ENCODE measurements at places on chromosomes 1 and 21.
A peak's percentile ranks its signal among the peaks of the same experiment; 100 is the strongest.

- no peak for DNase-seq
These were observed 22.5 kb upstream of the RHBDL2 start for GRCh38 chr1:38964140-38964548.

DNA sequence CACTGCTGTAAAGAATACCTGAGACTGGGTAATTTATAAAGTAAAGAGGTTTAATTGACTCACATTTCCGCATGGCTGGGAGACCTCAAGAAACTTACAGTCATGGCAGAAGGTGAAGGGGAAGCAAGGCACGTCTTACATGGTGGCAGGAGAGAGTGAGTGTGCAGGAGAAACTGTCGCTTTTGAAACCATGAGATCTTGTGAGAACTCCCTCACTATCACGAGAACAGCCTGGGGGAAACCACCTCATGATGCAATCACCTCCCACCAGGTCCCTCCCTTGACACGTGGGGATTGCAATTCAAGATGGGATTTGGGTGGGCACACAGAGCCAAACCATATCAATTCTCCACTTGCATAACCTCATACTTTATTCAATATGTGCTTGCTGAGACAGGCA, 76.6 kb downstream of the GIPC2 start:
- no peak for DNase-seq

GRCh38 chr1:222117809-222118208, 375.9 kb upstream of the DUSP10 start:
- DNase-seq, result no peak

- no peak for DNase-seq
These were observed 247.2 kb downstream of the DUSP10 start for GRCh38 chr1:221494670-221495069.

DNA sequence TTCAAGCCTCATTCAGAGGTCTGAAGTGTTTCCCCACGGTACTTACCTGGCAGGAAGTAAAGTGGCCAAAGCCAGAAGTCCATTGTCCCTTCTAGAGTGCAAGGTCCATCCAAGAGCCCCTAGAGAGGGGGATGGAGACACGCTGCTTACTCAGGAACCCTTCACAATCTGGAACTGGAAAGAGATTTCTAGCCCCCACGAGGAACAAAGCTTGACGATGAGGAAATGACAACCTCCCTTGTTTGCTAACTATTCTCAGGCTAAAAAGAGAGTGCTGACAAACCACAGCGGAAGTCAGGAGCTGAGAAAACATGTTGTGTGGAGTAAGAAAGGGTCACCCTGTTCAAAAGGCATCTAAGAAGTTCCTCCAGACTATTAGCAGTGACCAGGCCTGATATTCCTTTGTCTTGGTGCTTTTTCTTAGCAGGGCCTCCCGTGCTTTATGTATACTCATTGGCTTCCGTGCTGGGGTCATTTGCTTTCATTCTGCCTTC, at the start of gene FCMR:
FCMR (minus strand) TSS at position 170 of the 494 bp plus-strand sequence; CDS start at position 83, 87 bp downstream.
- no peak for DNase-seq

GRCh38 chr1:79790950-79791349, 784.4 kb upstream of the ADGRL4 start:
- DNase-seq, result no peak

DNA sequence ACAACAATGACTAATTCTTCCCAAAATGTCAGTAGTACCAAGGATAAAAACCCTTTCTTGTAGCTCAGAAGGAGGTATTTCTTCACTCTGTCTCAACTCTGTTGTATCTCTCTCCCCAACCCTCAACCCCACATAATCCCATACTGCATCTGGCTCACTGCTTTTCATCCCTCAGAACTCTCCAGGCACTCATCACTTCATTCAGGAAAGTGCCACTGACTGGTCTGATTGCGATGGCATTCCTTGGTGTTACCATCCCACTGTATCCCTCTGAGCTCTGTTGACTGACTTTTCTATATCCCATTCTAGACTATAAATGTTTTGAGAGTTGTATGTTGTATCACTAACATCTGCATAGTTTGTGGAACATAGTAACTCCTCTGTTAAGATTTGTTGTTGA, 483.5 kb upstream of the ADGRL2 start:
- DNase-seq, result no peak

- DNase-seq, result no peak
These were observed 9.3 kb upstream of the DCAF6 start for GRCh38 chr1:167927046-167927754.

- no peak for DNase-seq
These were observed at the start of gene ANXA9 for GRCh38 chr1:150981805-150982712. Gene ANXA9 (plus strand): TSS chr1:150982292. CDS start chr1:150983106, 814 bp downstream.

GRCh38 chr1:40317394-40318074, 448 bp upstream of the COL9A2 start:
- DNase-seq, result no peak

DNA sequence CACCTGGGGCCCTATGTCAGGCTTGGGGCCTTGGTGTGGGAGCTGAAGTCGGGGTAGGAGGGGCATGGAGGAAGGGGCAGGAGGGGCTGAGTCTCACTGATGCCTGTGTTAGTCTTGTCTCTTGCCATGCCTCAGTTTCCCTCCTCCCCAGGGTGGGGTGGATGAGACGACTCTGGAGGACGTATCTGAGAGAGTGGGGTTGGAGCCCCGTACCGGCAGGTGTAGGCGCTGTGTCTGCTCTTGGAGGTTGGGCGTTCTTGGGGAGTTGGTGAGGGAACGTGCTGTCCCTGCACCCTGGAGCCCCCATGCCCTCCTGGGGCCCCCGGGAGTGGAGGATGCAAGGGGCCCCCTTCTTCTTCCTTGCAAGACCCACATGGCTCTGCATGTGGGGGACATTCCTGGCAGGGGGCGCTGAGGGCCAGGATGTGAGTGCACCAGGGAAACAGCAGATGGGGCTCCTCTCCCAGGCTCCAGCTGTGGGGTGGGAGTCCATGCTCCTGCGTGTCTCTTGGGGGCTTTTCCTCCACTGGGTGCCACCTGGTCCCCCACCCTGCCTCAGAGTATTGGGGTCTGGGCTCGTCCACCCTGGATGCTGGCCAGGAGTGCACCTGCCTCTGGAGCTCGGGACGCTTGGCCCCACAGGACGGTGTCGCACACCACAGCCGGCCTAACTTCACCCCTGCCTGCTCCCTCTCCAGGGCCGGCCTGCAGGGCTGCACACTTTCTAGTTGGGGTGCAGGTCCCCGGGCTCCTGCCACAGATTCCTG, 1.4 kb upstream of the TNFRSF14 start:
- DNase-seq, result no peak

DNA sequence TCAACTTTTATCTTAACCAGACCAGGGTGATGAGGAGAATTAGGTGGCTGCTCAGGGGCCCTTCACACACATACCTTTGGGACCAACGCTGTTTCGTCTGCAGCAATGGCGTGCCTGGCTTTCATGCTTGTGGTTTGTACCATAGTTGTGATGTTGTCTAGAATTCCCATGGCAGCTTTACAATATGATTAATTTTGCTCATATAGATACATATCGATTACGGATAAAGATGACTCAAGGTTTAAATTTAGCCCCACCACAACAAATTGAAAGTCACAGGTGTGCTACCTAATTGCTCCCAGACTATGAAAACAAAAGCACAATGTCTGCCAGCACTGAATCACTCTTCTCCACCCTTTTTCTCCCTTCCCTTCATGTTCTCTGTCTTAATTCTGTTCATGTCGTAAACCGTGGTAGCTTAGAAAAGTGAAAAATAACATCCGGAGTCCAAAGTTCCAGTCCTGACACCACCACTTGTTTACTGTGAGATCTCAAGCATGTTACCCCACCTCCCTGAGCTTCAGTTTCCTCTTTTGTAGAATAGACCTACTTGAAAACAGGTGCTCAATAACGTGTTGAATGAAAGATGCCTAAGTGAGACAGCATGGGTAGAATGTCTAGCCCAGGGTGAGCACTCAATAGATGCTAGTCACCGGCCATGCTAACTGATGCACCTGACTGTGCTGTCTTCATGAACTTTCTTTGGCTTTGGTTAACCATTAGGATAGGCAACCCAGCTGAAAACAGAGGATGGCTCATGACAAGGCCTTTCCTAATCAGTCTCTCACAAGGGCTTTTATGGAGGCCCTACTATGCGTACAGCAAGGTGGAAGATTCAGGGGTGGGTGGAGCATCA, 22.1 kb upstream of the JUN start:
- DNase-seq, result no peak

DNA sequence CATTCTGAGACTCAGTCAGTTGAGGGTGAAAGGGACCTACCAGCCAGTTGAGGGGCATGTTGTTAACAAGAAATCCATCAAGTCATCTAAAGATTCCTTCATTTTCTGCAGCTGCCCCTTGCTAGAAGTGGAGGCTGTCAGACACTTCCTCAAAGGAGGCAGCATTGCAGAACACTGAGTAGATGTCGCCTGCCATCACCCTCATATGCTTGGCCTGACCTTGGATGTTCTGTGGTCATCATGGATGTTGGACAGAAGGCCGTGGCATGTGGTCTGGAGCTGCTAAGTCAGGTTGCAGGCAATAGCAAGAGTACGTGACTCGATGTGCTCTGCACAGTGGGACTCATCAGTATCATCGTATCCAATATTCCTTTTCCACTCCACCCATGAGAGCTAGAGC, 70.6 kb downstream of the GATAD2B start:
- DNase-seq, result no peak

DNA sequence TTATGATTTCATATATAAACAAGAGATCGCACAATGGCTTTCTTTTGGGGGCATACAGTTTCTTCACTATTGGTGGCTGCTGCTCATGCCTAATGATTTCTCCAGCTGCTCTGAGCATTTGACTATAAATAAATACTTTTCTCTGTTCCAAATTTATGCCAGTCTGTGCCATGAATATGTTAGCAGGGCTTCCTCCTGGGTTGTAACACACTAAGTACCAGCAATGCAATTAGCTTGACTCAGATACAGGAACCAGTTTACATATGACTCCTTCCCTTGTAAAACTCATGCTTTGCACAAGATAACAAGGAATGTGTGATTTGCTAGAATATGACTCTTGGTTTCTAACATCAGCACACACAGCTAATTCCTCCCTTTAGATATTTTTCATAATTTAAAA, 1629.7 kb downstream of the NCAM2 start:
- DNase-seq, result no peak

DNA sequence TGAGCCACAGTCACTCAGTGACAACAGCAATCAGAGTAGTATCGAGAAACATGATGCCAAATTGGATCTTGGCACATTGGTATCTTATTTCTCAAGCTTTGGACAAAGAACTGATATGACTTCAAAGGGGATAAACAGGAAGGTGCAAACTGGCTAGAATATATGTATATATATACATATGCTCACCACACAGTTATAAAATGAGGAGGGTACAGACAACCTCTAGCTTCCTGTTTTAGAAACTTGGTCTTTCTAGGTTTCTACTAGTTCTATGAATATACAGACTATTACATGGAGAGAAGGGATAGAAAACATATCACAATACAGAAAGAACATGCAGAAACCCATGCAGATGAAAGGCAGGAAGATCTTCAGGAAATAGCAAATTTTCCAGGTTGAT, 292.1 kb upstream of the SNX7 start:
- no peak for DNase-seq

GRCh38 chr1:182595641-182596240, 6.7 kb upstream of the RNASEL start:
- peak; percentile 49 for DNase-seq

DNA sequence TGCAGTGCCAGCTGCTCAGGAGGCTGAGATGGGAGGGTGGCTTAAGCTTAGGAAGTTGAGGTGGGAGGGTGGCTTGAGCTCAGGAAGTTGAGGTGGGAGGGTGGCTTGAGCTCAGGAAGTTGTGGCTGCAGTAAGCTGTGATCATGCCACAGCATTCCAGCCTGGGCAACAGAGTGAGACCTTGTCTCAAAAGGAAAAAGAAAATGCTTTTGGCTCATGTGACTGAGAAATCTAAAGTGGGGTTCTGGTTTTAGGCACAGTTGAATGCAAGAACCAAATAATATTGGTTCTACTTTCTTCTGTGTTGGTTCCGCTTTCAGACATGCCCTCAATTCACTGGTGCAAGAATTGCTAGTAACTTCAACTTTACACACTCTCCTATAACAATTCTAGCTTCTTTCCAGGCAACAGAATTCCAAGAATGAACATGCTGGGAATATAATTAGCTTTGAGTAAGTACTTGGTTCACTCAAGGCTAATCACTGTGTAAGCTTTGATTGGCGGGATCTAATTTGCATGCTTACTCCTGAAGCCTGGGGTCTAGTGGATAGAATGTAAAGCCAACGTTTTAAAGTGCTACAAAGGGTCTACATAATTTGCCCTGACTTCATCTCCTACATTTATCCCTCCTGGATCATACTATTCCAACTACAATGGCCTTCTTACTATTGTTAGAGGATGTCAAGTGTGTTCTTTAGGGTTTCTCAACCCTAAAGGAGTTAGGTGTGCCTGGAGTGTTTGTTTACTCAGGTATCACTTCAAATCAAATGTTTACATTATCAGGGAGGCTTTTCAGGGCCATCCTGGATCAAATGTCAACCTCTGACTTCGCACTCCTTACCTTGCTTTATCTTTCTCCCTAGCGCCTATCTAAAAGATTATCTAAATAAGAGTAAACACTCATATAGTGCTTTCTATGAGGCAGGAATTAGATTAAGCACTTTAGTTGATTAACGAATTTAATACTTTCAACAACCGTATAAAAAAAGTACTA, 115.1 kb downstream of the SLC16A1 start:
- DNase-seq, result no peak

- no peak for DNase-seq
These were observed 29.0 kb downstream of the DUSP10 start for GRCh38 chr1:221712776-221713431.

DNA sequence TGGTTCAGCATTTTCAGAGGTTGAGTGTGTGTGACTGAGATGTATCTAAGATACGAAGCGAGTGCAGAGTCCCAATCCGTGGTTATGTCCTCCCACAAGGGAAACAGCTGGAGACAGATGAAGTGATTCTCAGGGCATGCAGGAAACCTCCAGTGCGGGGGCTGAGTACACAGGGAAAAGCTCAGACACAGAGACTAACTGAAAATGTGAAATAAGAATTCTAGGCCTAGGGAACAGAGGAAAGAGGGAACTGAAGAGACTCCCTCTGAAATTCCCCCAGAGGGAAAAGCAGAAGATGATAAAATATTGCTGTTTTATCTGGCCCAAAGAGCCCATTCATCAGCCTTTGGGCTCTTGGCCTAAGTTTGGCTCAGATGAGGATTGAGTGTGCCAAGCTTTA, 116.8 kb downstream of the LRRC53 start:
- DNase-seq, result no peak

GRCh38 chr1:39331647-39332046, 127.2 kb downstream of the MACF1 start:
- DNase-seq, result peak; percentile 25

DNA sequence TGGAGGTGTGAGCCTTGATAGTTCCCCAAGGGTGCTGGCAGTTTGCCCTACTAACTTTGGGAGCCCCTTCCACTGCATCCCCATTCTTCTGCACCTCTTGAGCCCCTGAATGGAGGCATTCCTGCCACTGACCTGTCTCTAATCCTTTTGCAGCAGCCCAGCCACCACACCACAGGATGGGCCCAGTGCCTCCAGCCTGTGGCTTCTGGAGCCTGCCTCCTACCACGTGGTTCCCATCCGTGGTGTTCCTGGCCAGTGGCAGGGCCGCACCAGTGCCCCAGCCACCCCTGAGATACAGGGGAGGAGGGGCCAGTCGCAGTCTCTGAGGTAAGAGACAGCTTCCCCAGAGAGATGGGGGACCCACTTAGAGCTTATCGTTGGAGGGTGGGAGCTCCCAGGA, 14.4 kb downstream of the INAVA start:
- no peak for DNase-seq

Data from dermis microvascular lymphatic vessel endothelial cell (primary cell).